ENCODE measurements at places on chromosomes 3 and 15.

DNA sequence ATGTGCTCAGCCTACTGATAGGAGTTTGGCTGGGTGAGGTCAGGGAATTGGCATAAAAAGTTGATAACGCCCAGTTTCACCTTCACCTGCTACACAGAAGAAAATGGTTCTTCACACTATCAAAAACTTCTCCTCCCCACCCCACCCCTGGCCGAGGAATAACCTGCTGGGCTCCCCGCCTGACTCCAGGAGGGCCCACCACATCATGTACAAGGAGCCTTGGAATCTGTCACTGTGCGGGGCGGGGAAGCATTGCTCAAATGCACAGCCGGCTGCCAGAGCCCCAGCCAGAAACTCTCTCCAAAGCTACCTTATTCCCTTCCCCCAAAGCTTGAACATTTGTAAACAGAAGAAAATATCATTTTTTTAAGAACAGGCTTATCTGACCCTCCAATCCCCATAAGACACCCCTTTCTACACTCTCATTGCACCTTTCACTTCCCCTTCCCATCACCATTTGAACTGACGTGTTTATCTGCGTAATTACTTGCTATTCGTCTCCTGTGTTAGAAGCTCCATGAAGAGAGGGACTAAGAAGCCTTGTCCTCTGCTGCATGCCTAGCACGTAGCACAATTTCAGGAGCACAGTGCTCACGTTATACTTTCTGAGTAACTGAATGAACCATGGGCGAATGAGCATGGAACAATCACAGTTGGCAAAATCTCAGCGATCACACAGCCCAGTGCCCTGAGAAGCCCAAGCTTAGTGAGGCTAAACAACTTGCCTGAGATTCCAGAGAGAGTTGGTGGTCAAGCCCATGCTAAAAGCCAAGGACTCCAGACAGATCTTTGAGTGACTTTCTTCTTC lies 82.9 kb downstream of the HES1 start:
- DNase-seq = no peak

GRCh38 chr15:40770147-40770721 lies 454 bp downstream of the C15orf62 start:
- DNase-seq = no peak

- DNase-seq = no peak
Observed at GRCh38 chr3:9301798-9302197, 52.4 kb upstream of the SRGAP3 start.

DNA sequence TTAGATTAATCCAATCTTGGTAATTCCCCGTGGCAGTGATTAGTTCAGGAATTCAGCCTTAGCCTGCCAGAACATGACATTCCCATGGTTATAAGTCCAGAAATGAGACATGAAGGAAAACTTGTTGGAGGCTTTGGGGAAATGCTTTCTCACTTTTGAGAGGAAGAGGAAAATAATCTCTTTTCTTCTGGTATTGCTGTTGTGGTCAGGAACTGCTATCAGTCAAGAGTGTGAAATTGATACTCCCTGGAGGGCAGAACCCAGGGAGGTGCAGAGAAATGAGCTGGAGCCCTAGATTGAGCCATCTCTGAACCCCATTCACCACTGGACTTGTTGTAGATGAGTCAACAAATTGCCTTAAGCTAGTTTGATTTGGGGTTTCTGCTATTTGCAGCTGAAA lies 38.6 kb upstream of the APH1B start:
- DNase-seq = no peak

DNA sequence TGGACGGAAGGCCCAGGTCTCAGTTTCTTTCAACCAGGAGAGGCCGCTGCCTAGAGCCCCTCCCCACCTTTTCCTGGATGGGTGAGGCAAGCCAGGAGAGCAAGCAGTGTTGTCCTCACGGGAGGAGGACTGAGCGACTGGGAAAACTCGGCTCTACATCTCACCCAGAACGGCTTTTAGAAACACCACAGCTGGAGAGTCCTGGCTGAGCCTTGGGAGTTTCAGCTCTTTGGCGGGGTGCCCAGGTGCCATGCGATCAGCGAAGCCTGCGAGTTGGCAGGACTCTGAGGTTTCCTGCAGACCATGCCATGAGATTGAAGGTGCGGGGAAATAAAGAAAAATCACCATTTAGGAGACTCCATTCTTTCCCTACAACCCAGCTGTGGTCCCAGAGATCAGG lies 26.0 kb downstream of the PPCDC start:
- no peak for DNase-seq

GRCh38 chr15:41732483-41732882 lies 41.8 kb upstream of the MAPKBP1 start:
- DNase-seq = no peak

GRCh38 chr3:25697553-25697952 lies 32.8 kb upstream of the TOP2B start:
- no peak for DNase-seq

- no peak for DNase-seq
Observed at GRCh38 chr15:35427091-35427490, 118.9 kb downstream of the DPH6 start.

DNA sequence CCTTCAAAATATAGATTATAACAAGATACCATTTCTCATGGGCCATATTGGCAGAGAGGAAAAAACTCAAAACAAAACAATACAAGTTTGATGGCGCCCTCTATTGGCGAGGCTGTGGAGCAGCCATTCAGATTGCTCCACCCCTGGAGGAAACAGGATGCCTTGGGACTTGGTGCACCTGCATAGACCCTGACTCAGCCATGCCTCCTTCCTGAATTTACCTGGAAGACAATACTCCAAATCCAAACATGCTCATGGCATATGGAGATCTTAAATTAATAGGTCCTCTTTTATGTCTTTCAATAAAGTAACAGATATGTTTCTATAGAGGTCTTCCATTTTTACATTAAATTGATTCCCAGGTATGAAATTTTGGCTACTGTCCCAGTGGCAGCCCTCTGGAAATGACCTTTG lies 90.0 kb downstream of the APBA2 start:
- DNase-seq = no peak

DNA sequence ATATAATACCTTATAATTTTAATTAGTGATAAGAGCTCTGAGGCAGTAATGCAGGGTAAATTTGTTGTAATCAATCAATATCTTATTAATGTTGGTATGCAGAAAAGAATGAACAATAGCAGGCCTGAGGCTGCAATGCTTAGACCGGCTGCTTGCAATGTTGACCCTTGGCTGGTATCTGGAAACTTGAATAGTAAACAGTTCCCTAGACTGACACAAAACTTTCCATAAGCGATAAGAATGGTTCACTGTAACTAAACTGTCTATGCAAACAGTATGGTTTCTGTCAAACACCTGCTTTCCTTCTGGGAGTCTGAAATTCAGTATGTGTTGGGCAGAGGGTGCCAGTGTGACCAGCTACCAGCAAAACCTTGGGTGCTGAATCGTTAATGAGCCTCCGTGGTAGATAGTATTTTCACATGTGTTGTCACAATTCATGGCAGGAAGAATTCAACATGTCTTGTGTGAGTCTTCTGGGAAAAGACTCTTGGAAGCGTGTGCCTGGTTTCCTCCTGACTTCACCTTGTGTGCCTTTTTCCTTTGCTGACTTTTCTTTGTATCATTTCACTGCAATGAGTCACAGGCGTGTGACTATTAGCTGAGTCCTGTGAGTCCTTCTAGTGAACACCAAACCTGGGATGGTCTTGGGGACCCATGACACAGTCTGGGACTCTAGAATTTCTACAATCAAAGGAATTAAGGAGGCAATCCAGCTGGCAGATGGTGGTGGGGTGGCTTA lies 30.7 kb upstream of the CLRN1 start:
- no peak for DNase-seq

GRCh38 chr3:118488732-118489131 lies 545.9 kb downstream of the IGSF11 start:
- no peak for DNase-seq

DNA sequence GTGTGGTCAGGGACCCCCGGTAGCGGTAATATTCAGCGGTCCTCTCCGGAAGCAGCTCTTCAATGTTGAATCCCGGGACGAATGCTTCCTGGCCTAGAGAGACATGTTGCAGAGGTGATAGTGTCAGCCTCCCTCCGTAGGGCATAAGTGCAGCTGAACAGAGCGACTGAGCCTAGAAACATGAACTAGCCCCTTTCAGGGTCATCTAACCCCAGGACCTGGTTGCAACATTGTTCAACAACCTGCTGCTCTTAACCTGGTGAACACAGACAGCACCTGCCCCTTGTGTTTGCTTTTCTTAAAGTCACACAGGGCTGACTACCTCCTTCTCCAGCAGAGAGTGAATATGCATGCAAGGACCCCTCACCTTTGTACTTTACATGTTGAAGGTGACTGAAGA lies 41.3 kb downstream of the CA12 start:
- DNase-seq = no peak

- DNase-seq = no peak
Observed at GRCh38 chr15:82640672-82641071, 6.5 kb downstream of the CPEB1 start.

All from right forelimb (tissue), 1 donor.